ENCODE measurements at places on chromosomes 11 and 22.

- no peak for DNase-seq
Observed at GRCh38 chr11:65014726-65015227, 817 bp downstream of the ARL2 start.

DNA sequence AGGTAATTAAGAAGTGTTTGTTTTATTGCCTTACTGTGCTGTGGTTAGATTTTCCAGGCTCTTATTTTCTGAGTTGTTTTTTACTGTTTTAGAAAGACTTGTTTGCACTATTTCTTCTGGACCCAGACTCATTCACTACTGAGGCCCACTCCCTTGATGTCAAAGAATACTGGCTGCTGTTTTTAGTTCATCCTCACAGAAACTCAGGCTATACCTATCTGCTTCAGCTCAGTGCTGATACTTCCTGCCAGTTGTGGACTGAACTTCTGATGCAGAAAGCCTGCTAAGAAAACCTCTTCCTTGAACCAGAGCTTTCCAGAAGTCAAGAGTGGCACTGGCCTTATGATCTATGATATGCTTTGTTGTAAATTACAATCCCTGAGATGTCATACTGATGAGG, 15.9 kb upstream of the PIK3IP1 start:
- DNase-seq: no peak

DNA sequence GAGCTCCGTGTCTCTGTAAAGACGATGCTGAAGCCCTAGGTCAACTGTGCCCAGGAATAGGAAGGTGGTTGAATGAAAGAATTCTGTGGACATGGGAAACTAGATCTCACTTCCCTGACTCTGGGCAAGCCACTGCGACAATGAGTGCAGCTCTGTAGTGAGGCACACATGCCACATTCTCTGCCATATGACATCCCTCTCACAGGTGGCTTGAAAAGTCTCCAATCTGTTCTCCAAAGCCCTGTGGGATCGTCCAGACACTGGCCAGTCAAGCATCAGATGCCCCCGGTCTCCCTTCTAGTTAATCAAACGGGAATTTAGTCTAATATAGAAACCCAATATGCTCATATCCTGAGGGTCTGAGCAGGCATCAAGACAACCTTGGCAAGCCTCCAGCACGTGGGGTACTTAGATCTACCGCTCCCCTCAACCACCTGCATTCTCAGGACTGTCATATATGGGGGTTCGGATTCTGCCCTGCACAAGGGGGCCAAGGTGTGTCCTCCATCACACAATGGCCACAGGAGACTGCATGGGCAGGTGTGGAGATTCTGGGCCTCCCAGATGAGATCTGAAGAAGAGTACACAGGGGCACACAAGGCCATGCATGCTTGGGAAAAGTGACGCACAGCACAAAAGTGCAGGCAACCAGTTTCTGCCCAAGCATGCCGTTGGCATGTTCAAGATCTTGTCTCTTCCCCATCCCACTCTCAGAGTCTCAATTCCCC, 11.9 kb downstream of the DKK3 start:
- no peak for DNase-seq

DNA sequence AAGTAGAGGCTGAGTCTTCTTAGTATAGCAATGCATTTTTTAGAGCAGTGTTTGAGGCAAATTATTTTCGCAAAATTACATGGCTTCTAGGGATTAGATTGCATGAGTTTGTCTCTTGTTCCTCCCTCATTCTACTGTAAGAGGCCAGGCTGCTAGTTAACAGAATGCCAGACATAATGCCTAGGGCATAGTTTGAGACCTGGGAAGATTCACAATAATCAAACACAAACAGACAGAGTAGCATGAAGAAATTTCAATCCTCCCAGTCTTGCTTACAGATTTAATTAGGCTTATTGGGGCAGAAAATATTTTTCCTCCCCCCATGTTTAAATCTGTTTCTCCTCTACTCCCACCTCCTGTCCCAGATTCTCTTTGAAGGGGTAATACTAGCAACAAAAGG, 48.3 kb downstream of the ARHGEF12 start:
- DNase-seq: no peak

GRCh38 chr11:32034149-32034548, 56.7 kb upstream of the RCN1 start:
- no peak for DNase-seq

DNA sequence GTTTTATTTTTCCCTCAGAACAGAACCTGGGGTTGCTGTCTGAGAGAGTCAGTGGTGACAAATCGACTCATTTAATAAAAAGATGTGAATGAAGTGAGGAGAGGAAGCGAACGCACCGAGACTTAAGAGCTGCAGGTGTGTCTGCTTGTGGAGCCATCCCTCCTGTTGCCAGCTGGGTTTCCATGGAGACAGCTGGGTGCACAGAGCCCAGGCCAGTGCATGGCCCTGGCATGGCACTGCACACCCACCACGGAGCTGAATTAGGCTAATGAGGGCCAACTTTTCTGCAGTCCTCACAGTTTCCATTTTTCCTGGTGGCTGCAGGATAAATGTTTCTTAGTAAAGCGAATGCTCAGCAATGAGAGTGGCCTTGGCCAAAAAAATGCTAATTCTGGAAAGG, 750.2 kb downstream of the OPCML start:
- DNase-seq: no peak

GRCh38 chr11:44570411-44571155, 5.1 kb downstream of the CD82 start:
- DNase-seq: no peak

- no peak for DNase-seq
Observed at GRCh38 chr11:57269571-57270021, 32.5 kb upstream of the APLNR start.

DNA sequence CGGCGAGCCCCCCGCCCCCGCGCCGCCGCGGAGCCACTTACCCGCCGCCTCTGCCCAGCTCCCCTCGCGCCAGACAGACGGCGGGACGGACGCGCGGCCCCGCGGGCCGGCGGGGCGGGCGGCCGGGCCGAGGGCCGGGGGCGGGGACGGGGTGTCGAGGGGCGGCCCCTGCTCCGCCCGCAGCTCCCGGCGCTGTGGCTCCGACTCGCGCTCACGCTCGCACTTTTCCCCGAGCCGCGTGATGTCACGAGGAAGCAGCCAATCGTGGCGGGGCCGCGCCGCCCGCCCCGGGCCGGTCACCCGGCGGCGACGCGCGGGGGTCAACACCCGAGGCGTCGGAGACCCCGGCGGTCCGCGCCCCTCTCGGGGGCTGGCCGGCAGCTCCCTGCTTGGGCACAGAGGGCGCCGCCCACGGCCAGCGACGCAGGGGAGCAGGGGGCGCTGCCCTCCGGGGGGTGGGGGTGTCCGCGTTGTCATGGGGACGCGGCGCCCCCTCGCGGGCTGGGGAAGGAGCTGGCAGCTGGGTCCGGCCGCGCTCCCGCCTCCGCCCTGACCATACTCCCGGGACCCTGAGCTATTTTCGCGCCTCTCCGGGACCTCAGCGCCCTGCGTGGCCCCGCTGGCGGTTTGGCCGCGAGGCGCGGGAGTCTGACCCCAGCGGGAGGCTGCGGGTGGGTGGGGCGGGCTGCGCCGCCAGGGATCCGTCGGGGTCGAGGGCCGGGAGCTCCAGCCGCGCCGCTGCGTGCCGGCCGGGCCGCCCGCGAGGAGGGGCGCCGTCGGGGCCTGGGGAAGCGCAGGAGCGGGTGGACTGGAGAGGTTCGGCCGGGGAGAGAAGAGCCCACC, at the start of gene CHRM4:
Gene CHRM4, minus strand, starts transcription at position 199 of the 843 bp plus-strand sequence. CDS start 5,219 bp downstream, outside the sequence.
- DNase-seq: peak; percentile 94

DNA sequence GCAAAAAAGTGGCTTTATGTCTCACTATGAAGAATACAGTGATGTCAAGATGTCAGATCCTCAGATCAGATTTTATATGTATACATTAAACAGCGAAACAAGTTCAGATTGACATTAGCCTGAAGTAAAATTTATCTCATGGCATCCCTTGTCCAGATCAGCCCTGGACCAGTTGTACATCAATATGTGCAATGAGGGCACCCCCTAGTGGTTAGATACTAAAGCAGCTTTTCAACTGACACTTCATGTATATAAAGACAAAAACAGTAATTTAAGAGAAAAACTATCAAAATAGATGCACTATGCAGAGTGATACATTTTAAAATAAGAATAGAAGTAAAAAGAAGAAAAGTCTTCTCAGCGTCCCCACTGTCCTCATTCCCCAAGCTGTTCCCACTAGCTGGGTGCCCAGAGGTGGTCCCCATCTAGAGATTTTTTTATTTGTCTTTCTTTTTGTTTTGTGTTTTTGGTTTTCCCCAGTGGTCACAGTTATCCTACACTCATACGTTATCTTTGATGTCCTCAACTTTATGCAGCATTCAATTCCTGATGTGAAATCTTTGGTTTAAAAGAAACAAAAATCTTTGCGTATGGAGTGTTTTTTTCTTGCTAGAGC, 2193.4 kb upstream of the RAG2 start:
- DNase-seq: peak; percentile 44

DNA sequence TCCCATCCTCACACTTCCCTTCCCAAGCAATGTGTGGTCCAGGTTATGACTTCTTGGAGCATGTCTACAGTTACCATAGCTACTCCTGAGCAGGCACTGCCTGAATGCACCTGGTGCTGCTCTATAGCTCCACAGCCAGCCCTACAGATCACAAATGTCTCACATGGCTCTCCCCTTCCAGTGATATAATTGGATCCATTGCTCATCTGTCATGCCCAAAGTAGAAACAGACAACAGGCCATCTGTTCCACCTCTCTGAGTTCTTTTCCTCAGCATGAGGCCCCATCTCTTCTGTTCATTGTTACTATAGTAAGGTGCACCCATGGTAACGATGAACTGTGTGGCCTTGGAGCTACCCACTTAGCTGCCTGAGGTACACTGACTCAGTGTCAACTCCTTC, 320.3 kb upstream of the ZC3H12C start:
- DNase-seq: no peak

DNA sequence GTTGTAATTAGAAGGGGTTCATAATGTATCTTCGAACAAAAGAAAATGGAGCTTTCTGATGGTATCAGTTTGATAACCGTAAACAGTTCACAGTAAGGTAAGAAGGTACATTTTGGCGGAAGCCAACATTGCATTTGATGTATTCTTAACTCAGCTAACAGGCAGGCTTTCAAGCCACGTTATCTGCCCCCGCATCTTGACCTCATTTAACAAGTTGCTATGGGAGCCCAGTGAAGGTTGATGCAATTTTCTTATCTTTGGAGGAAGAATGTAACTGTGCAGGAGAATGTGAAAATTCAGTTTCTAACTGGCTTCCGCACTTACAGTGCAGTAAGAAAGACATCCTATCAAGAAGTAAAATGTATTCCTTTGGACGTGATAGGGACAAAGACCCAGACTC, 110.6 kb downstream of the ETS1 start:
- no peak for DNase-seq

DNA sequence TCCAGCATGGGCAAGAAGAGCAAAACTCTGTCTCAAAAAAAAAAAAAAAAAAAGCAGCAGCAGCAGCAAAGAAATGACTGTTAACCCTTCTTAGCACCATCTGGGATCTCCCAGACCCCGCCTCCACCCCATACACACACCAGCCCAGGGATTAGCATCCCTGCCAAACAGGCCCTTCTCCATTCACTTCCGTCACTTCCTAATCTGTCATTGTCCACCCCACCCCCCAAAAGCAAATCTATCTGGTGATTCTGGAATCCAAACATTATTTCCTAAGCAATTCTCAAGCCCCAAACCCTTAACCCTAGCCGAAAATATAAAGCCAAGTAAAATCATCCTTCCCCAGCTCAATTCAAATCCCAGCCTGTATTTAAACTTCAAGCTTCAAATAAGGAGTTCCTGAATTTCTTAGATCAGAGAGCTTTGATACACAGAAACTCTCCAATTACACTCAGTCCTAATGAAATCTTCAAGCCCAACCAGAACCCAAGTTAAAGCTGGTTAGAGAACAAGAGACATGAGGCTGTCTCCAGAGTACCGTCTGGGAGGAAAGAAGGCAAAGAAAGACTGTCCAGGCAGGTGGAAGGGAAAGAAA, 6.0 kb upstream of the AHNAK start:
- DNase-seq: no peak

DNA sequence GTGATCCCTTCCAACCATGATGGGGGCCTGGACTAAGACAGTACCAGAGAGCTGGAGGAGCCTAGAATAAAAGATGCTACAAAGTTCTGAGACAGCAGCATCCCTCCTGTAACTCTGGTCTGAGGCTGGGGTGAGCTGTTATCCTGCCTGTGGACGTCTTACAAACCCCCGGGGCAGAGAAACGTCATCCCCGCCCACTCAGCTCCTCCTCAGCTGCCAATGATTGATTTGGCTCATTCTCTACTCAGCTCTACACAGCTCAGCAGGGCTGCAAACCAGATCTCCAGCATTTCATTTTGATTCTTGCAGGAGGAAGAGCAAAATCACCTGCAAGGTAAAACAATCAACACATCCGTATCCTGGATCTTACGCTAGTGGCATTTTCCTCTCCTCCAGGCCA, 55.5 kb downstream of the CSNK2A3 start:
- no peak for DNase-seq

DNA sequence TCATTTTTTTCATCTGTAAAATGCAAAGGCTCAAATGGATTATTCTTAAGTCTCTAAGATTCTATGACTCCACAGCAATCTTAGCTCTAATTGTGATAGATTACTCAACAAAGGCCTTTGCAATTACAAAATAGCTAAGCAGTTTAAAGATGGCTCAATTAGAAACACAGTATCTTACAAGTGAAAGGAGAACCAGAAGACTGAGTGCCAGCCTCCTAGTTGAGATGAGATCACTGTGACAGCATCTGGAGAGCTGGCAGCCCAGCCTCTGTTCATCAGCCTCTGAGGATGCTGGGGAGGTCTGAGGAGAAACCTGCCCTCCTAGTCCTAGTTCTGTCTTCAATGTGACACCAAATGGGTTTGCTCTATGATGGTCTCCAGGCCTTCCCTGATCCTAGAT, 158.4 kb upstream of the NARS2 start:
- no peak for DNase-seq

DNA sequence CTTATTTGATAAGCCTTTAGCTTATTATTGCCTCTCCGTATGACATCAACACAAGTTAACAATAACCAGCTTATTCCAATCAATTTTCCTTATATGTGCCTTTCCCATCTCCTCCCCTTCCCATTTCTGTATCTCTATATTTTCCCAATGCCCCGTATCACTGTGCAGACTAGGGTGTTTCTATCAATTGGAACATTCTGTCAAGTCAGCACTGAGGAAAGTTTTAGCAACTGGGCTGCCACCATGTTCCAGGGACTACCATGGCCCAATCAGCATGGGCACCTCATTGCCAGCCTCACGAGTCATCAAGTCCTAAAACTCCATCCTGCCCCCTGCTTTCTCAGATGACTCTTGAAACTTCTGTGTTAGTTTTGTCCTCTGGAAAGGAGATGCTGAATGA, 973.1 kb upstream of the CNTN5 start:
- no peak for DNase-seq

GRCh38 chr11:47340980-47341775, 11.3 kb downstream of the MYBPC3 start:
- DNase-seq: no peak

DNA sequence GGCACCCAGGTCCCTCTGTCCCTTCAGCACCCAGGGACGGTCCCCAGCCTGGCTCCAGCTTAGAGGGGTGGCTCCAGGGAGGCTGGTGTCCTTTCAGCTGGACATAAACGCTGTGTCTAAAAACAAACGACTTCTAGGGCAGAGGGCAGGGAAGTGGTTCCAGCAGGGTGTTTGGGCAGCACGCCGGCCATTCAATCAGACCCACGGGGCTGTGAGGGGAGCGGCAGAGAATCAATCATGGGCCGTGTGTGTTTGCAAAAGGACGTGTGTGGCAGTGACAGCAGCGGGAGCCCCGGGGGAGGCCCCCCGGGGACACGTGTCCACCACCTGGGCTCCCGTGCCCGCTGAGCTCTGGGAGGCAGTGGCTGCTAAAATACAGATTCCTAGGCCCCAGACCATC, 127.7 kb downstream of the MN1 start:
- DNase-seq: no peak
